NCI-H446 (cell line): ENCODE measurements at places on chromosomes 16 and 17.
A peak's percentile ranks its signal among the peaks of the same experiment; 100 is the strongest.

GRCh38 chr16:9105189-9105588 lies 13.7 kb downstream of the HAPSTR1 start:
- DNase-seq: no peak

DNA sequence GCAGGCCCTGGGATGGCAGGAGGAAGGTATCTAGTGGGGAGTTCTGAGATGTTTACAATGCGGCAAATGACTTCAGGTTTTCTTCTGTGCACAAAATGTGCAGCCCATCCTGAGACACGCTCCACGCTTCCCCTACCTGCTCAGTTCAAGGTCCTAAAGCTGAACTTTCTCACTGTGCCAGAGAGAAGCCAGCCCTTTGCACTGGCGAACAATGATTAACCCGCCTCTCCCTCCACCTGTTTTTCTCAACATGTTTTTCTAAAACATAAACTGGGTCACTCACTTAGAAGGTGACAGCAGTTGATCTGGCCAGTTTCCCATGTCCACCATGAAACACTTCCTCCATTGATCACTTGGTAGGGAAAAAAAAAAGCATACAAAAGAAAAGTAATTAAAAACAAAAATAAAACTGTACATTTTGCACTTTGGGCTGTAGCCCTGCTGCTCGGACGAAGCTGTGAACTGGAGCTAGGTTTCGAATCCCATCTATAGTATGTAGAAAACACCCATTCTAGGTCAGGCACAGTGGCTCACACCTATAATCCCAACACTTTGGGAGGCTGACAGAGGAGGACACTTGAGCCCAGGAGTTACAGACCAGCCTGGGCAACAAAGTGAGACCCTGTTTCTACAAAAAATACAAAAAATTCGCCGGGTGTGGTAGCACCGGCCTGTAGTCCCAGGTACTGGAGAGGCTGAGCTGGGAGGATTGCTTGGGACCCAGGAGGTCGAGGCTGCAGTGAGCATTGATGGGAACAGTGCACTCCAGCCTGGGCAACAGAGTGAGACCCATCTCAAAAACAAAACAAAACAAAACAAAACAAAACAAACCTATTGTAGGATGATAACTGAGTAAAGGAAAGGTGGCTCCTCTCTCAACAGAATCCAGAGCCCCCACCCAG lies 6.1 kb upstream of the G6PC1 start:
- no peak for DNase-seq

DNA sequence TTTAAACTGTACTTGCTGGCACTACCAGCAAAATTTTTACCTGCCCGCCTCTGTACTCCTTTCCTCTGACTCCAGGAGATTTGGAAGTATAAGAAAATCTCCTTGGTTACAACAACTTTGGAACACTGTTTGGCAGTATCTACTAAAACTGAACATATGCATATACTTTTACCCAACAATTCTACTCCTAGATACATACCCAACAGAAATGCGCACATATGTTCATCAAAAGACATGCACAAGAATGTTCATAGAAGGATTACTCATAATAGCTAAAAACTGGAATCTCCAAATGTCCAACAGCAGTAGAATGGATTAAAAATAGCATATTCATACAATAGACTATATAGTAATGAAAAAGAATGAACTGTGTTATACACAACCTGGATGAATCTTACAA lies 21.7 kb upstream of the MED13 start:
- no peak for DNase-seq

DNA sequence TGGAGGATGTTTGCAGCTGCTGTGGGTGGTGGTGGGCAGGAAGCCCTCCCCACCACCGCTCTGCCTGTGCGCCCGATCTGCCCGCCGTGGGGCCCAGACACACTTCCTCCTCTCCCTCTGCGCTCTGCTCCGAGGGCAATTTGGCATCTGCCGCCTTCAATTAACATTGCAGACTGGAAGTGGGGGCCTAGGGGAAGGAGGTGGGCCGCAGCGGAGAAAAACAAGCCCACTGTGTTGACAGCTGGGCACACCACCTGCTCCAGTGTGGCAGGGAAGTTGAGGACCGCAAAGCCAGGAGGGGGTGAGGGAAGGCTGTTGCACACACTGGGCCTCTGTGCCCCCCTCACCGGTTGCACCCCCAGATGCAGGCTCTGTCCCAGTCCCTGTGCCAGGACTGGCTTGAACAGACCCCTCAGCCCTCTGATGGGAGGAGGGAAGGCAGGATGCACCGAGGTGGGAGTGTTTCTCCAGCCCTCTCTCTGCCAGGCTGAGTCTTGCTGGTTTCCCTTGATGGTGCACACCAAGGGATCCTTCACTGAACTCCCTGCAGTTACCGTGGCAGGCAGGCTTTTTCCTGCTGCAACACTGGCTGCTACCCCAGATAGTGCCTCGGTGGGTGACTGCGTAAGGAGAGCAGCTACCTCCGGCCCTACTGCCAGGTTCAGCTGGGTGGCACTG lies 72.8 kb upstream of the MED9 start:
- DNase-seq: peak; percentile 33

DNA sequence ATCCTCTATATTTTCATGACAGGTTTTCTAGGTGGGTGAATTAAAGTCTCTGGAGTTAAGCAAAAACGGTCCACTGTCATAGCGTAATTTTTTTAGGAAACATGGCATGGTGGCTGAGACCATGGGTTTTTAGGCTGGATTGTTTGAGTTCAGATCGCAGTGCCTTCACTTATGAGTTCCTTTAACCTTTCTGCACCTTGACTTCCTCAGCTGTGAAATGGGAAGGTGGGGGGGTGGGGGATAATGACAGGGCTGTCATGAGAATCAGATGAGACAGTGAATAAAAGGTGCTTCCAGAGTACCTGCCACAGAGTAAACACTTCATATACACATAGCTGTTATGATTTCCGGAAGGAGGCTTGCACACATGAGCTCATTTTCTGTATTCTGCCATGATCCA lies 11.8 kb downstream of the PRCD start:
- DNase-seq: no peak

DNA sequence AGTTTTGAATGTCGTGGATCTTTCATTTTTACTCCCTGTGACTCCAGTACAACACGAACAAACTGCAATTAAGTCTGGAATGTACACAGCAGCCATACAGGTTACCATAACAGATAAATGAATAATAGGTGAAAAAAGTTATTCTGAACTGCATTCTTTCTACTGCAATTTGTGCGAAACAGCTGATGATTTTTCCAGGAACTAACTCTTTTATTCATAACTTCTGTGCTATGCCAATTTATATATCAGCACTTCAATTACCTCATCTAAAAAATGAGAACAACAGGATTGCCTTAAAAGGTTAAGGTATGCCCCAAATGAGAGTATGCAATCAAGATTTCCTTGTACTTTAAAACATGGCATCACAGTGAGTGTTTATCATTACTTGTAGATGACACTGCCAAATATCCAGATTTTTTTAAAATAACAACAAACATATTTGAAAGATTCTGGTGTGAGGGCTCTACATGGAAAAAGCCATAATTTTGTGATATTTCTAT lies 238.9 kb downstream of the CDH8 start:
- no peak for DNase-seq

DNA sequence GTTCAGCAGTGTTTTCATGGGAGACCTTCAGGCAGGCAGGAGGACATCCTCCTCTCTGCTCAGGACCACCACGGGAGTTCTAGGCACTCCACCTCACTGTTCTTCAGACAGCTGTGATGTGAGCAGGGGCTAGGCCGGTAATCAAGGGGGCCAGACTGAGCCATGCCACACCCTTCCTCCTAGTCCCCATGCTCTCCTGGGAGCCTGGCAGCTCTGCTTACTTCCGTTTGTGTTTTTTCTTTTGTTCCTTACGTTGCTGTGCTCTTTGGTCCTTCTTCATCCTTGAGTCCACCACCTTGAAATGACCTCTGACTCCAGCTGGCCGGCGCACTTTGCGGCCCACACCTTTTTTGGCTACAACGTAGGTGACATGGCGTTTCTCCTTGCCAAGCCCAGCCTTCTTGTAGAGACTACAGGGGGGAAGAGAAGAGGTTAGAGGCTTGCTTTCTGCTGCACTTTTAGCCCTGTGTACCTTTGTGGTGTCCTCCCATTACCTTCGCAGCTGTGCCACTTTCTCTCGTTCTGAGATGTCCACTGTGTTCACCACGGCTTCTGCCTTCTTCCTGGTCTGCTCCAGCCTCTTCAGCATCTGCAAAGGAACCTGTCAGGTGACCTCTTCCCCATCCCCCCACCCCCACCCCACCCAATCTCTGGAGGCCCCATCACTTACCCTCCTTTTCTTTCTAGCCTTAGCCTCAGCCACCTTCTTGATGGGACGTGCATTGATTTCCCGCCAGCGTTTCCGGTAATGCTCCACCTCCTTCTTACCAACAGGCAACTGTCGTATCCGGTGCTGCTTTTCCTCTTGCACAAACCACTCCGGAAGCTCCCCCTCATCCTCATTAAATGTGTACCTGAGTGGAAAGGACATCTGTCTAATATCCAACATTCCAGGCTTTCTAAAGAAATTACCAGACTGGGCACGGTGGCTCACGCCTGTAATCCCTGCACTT lies 7.4 kb upstream of the PSMC5 start:
- DNase-seq: no peak

DNA sequence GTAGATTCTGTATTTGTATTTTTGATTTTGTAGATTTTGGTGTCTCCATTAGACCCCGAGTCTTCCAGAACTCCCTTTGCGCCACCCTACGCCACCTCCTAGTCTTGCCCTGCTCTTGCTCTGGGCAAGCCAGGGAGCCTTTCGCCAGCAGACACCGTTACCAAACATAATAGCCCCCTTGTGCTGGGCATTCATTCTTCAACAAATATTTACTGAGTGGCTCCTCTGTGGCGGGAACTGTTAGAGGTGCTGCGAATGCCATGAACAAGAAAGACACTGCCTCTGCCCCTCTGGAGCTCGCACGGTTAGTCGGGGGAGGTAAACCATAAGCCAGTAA lies 841 bp upstream of the GPT2 start:
- DNase-seq: no peak

GRCh38 chr17:14143688-14144087 lies 74.4 kb downstream of the COX10 start:
- no peak for DNase-seq

DNA sequence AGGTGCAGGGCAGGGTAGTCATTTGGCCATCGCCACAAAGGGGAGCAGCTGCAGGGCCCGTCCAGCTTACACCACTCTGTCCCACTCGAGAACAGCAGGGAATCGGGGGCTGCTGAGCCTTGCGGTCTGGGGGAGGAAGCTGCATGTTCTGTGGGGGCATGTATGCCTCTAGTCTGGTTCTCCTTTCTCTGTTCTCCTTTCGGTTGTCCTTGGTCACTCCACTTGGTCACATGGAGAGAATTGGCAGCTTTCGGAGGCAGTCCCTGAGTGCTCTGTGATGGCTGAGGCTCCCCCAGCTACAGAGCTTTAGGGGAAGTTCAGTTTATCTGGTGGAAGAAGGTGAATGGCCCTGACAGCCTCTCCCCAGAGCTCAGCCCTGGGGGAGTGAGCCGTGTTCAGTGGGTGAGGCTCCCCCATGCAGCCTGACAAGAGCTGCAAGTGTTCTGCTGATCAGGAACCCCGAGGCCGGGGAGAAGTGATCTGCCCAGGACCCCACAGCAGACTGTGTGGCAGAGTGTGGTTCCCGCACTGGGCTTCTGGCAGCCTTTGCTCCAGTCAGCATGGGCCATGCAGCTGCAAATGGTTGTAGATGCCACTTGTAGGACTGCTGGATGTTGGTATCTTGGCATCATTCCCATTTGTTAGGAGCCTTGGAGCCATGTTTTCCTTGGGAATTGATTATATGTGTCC lies 22.3 kb upstream of the SMPD3 start:
- DNase-seq: no peak

DNA sequence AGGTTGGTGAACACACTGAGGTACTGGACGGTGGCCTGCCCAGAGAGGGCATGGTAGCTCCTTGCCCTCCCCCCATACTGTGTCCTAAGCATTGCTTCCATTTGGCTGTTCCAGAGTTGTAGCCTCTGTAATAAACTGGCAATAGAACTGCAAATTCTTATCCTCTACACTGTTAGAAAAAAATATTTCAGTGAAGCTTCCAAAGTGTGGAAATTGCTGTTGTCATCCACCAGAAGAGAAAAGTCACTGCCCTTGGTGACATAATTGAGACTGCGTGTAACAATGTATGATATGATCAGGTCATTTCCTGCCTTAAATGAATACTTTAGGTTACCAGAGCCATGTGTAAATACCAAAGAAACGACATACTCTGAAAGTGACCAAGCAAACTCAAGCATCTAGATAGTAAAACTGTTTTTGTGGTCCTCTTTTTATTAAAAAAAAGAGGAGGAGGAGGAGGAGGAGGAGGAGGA lies 65.9 kb downstream of the CEP95 start:
- no peak for DNase-seq

DNA sequence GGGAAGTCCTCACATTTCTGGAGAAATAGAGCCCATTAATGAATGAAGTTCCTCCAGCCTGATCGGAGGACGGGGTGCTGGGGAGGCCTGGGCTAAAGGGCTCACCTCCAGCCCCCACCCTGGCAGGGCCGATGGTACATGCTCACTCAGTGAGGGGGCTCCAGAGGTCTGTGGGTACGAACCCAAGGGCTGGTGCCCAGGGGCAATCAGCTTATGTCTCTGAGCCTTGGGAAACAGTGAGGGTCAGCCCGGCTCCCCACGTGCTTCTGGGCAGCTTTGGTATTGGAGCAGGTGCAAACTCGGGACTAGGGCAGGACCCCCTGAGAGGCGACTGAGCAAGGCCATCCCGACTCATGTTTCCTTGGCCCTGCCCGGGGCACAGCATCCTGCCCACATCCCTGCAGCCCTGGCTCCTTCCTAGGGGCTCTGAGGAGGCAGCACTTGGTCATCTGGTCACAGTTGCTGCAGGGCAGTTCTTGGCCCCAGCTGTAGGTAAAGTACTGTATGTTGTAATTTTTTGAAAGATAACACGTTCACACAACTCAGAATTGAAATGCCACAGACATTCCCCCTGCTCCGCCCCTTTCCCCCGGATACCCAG lies 969 bp upstream of the CETP start:
- no peak for DNase-seq

GRCh38 chr16:48914070-48914469 lies 304.1 kb upstream of the N4BP1 start:
- DNase-seq: no peak

DNA sequence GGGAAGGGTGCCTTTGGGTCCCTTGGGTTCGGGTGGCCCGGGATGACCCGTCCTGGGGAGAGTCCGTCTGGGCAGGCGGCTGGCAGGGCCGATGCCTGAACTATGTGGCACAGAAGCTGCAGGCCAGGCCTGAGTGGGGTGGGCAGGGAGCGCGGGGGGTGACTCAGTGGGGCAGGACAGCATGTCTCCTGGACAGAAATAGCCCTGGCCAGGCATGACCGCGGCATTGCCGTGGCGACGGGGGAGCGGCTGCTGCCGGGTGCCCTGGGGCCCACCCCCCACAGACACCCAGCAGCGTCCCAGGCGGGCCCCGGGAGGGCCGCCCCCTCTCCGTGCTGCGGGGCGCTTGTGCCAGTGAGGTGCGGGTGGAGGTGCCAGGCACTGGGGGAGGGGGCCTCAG lies 1.8 kb upstream of the C1QTNF8 start:
- no peak for DNase-seq

- DNase-seq: no peak
Observed at GRCh38 chr16:23847948-23848347, 12.2 kb downstream of the PRKCB start.

GRCh38 chr17:83124871-83125514 lies 45.6 kb downstream of the METRNL start:
- DNase-seq: no peak
